ENCODE measurements at places on chromosomes 7 and 10. TPM values are rescaled to one million over a fixed set of nuclear protein-coding genes. Genes with fewer than 3 reads are reported as not detected.

GRCh38 chr10:16984242-16984641 lies 145.4 kb downstream of the CUBN start:
- no peaks in the 10 kb centered on the region for H3K27me3 ChIP-seq
- no peaks in the 10 kb centered on the region for H3K4me1 ChIP-seq
- no peaks in the 10 kb centered on the region for H3K36me3 ChIP-seq
- H3K27ac ChIP-seq, result no peak overlapping the region

The EN2 gene
- total RNA-seq, result 0.71 TPM

The BLNK gene
- not detected for total RNA-seq

The EMX2 gene
- total RNA-seq, result 0.46 TPM

Data from gastrocnemius medialis (tissue), 4 donors.